ENCODE measurements at places on chromosomes 16 and 17. TPM values are rescaled to one million over a fixed set of nuclear protein-coding genes. Genes with fewer than 3 reads are reported as not detected.
A peak's percentile ranks its signal among the peaks of the same experiment; 100 is the strongest.

DNA sequence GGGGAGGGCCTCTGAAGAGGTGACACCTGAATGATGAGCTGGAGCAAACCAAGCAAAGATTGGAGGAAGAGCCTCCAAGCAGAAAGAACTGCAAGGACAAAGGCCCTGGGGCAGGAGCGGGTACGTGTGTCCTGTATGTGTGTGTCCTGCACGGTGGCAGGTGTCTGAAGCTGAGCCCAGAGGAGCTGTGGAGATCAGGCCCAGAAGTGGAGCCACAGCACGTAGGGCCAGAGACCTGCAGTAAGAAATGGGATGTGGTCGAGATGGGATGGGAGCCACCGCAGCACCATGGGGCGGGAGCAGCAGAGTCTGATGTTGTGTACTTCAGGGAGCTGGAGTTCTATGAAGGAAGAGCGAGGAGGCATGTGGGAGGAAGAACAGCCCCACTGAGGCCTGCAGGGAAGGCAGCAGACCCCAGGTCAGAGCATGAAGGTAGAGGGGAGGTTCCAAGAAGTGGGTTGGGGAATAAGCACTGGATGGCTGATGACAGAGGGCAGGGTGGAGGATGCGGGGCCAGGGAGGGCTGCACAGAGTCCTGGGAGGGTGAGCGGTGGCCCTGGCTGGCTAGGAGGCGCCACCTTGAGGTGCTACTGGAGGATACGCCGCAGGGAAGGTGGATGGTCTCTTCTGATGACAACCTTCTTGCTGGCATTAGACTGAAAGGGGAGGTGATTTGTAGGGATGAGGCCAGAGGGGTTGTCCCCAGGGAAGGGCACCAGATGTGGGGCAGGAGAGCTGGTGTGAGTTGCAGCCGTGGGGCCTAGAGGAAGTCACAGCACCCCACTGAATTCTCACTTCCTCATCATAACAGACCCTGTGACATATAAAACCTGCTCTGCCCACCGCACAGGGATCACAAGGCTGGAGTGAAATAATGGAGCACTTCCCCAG lies 10.6 kb upstream of the CETP start:
- DNase-seq, result peak; percentile 62

DNA sequence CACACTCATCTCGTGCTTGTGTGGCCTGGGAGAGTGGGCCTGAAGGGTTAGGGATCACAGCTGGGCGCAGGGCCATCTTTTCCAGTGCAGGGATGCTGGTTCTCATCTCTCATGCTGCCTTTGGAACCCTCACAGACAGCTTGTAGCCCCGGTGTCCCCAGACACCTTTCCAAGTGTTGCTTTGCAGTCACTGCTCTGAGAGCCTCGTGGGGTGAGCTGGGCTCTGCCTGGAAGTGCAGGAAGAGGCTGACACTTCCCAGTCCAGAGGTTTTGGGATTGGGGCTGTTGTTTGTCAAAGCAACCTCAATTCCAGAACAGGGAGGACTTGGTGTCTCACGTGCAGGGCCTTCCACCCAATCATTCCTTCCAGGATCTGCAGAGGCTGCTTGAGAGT lies 28.2 kb downstream of the TBX4 start:
- DNase-seq, result no peak

The SCGB1C2 gene
- total RNA-seq, result not detected

DNA sequence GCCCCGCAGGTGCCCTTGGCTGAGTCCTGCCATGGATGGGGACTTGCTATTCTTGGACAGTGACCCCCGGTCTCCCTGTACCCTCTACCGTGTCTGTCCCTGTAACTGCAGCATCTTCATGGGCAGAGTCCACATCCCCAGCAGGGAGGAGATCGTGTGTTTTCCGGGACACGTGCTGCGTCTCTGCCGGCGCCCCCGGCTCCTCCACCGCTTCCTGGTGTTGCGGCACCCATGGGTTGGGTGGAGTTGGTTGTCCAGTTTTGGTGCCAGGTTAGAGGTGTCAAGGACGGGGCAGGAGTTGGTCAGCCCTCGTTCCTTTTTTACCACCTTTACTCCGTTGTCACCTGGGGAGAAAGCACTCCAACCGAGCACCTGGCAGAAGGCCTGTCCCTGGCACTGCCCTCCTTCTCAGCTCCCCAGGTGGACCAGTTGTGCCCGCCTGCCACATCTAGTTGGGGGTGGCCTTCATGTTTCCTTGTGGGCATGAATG lies 20.0 kb downstream of the BAIAP2 start:
- DNase-seq, result no peak

The PRSS8 gene
- total RNA-seq, result 17.6 TPM

DNA sequence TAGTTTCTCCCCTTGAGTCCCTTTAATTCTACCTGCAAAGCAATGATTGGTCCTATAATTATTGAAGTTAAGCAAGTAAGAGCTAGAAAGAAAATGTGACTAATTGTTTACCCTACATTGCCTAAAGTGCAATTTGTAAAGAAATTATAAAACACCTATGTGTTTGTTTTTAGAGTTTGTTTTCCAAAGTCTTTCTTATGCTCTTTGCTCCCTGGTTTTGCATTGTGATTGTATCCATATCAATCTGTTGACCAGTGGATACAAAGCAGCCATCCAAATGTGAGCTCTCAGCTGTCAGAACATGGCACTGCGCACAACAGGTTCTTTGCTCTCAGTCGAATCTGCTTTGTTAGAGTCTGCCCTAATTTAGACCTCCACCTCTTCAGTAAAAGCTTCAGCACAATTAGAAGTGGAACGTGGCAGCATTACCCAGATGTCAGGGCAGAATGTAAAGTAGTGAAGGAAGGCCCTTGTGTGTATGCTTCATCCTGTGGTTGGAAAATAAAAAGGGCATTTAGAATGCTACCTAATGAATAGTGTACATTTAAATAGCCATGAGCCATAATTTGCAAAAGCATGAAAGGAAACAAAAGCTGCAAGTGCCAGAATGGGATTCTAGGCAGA lies 70.5 kb downstream of the AATF start:
- no peak for DNase-seq

- DNase-seq, result no peak
Measured at GRCh38 chr17:81045590-81046095, 10.7 kb downstream of the BAIAP2 start.

The FBXO39 gene
- total RNA-seq, result not detected

GRCh38 chr16:764848-765487 lies 4.4 kb downstream of the MSLN start:
- no peak for DNase-seq

- peak; percentile 26 for DNase-seq
Measured at GRCh38 chr17:28381141-28381825, 9.8 kb downstream of the SARM1 start.

DNA sequence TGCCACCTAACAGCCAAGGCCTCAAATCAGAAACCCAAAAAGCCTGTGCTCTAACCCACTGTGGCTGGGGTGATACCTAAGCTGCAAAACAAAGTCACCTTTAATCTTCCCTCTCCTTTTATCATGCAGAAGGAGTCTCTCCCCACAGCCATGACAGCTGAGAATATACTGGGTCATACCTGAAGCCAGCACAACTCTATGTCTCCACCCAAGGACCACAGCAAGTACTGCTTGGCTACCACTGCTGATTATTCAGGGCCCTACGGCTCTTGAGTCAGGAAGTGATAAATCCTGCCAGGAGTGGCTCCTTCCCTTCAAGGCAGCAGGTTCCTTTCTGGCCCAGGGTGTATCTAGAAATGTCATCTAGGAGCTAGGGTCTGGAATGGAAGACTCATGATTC lies 151.5 kb upstream of the TOM1L1 start:
- DNase-seq, result no peak

- no peak for DNase-seq
Measured at GRCh38 chr17:6706996-6707395, 6.2 kb downstream of the SLC13A5 start.

GRCh38 chr17:50148226-50149090 lies 2.0 kb downstream of the PPP1R9B start:
- peak; percentile 77 for DNase-seq

DNA sequence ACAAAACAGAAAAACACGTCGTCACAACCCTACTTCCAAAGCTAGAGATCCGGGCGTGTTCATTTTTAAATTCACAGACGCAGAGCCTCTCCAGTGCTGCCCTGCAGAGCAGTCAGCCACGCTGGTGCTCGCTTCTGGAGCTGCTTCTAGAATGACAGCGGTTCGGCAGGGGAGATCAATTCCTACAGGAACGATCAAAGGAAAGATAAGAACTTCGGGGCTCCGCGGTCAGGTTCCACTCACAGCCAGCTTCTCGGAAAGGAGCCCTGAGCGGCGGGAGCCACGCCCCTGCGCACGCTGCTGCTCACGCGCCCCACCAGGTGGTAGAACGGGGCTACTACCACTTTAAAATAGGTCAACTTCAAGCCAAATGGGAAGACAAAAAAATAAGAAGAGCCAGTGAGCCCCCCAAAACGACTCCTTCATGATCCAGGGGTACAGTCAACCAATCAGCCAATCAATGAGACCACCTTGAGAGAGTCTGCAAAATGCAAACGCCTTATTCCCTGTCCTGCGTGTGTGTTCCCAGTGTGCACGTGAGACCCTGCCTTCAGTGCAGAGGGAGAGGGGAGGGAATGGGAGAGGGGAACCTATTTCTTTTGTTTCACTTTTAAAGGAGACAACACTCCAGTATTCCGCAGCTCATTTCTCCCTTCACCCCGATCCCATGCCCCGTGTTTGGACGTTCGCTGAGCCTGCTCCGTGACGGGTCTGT lies 209.7 kb downstream of the RBFOX3 start:
- DNase-seq, result peak; percentile 83

GRCh38 chr17:10197721-10198508 lies 491 bp downstream of the GAS7 start:
- peak; percentile 45 for DNase-seq

The BFAR gene
- 107 TPM for total RNA-seq

DNA sequence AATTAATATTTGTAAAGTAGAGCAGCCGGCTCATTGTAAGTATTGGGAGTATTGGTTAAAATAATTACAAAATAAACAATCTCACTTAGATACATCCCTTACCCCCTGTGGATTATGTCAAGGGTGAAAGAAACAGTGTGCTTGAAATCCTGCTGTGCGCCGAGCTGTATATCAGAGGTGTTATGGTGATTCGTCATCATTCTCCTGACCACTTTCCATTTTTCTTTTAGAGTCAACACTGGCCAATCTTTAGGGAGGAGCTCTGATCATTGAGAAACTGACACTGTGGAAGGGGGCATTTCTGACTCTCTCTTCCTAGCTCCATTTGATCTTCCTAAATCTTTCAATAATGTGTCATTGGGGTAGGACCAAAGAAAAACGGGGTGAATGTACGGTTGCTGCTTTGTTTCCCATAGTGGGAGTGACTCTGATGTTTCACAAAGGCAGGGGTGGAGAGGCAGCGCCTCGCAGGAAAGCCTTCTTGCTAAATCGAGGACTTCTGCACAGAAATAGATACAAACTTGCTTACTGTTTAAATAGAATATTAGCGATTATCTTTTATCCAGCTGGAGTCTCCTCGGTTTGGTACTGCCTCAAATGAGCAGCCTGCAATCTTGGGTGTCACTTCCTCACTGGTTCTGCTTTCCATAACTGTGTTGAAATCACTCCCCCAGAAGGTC lies 123.4 kb downstream of the PRKCB start:
- DNase-seq, result no peak

DNA sequence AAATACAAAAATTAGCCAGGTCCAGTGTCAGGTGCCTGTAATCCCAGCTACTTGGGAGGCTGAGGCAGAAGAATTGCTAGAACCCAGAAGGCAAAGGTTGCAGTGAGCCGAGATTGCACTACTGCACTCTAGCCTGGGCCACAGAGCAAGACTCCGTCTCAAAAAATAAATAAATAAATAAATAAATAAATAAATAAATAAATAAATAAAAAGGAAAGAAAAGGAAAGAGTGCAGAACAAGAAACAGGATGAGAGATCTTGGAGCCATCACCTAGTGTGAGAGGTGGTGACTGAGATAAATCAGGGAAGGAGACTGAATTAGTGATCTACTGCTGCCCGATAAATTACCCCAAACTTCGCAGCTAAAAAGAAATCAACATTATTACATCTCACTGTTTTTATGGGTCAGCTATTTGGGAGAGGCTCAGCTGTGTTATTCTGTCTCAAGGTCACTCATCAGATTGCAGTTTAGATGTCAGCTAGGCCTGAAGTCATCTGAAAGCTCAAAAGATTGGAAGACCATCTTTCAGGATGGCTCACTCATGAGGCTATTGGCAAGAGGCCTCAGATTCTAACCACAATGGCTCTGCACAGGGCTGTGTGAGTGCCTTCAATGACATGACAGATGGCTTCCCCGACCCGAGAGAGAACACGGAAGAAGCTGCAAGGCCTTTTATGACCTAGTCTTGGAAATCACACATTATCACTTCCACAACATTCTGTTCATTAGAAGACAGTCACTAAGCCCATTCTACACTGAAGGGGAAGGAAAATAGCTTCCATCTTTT lies 66.4 kb downstream of the CMC2 start:
- DNase-seq, result no peak

GRCh38 chr17:62611728-62612127 lies 15.7 kb upstream of the MRC2 start:
- no peak for DNase-seq

DNA sequence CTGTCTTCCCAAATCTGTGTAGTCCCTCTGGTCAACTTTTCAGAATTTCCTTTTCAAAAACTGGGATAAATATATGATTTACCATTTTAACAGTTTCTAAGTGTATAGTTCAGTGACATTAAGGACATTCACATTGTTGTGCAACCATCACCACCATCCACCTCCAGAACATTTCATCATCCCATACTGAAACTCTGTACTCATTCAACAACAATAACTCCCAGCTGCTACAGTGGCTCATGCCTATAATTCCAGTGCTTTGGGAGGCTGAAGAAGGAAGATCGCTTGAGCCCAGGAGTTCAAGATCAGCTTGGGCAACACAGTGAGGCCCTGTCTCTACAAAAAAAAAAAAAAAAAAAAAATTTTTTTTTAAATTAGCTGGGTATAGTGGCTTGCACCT lies 131.0 kb downstream of the AATF start:
- no peak for DNase-seq

- peak; percentile 96 for DNase-seq
Measured at GRCh38 chr16:2513405-2514332, at the start of gene ATP6V0C. ATP6V0C (plus strand) TSS chr16:2513952; CDS start chr16:2514104, 152 bp downstream.

DNA sequence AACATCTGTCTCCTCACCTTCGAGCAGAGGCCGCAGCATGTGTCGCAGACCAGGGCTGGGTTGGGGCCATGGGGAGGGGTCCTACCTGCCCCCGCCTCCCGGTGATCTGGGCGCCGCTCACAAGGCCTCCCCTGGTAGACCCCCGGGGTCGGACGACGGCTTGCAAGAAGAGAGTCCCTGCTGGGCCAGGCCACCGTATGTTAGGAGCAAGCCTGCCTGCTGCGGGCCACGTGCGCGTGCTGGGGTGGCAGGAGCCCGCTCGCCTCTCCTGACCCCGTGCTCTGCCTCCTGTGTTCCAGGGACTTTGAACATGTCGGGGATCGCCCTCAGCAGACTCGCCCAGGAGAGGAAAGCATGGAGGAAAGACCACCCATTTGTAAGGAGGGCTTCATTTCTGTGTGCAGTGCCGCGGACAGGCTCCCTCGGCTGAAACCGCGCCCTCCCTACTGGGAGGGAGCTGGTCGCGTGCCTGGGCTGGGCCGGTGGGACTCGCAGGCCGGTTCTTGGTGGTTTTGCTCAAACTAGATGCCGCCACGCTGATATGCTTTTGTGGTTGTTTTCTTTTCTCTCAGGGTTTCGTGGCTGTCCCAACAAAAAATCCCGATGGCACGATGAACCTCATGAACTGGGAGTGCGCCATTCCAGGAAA lies 4.4 kb downstream of the UBE2I start:
- DNase-seq, result no peak

Measured in tongue (tissue), 3 donors.